ENCODE measurements at places on chromosomes 5 and 9. TPM values are rescaled to one million over a fixed set of nuclear protein-coding genes. Genes with fewer than 3 reads are reported as not detected.

DNA sequence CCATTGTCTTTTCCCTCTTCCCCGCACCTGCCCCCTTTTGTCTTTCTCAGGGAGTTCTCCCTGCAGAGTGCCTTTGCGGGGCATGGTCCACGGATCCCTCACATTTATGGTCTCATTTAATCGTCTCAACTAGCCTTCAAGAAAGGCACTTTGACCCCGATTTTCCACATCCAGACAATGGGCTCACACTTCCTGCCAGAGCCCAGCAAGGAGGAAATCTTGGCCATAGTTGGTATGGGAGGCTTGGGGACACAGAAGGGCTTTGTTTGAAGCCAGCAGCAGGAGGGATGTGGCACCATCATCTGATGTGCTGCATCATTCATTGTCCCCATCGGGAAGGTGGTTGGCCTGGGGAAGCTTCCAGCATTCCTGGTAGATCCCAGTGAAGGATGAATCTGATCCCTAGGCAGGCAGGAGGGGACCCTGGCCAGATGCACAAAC, 24.9 kb downstream of the GSN start:
- no peaks in the 10 kb centered on the region for H3K27me3 ChIP-seq
- peaks cover 64% of the 10 kb centered on the region for H3K4me1 ChIP-seq
- no peak overlapping the region for H3K27ac ChIP-seq
- no peak overlapping the region for H3K4me3 ChIP-seq
- no peak for DNase-seq

DNA sequence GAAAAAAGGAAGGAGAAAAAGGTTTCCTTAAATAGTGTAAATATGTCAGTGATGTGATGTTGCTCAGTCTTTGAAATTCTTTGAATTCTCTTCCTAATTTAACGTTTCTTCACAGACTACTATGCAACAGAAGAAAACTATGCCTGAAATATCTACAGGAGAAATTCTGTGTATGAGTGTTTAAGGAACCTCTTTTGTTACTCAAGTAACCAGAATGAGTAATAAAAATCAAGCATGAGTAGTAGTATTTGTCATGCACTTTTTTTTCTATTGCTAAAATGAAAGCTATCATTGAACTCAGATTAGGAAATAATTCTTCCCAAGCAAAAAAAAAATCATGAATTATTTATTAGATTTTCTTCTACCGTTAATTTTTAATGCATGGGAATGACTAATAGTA, 20.3 kb upstream of the THG1L start:
- no peaks in the 10 kb centered on the region for H3K27me3 ChIP-seq
- no peak for DNase-seq
- H3K27ac ChIP-seq, result no peak overlapping the region
- no peaks in the 10 kb centered on the region for H3K4me1 ChIP-seq
- H3K36me3 ChIP-seq, result no peaks in the 10 kb centered on the region

DNA sequence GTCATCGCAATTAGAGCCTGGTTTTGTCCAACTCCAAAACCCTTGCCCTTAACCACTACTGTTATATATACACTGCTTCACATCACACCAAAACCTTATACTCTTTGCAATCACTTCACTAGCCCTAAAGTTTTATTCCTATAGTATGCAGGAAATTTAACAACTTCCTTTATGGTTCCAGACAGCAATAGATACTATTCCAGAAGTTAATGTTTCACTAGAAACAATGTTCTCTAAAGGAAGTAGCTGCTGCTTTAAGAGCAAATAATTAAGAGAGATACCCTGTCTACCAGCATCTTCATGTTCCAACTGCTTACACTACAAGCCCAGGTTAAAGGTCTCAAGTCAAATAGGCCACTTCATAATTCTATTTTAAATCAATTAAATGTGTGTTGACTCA, 22.0 kb downstream of the FREM1 start:
- DNase-seq, result no peak
- H3K27ac ChIP-seq, result no peak overlapping the region
- H3K36me3 ChIP-seq, result no peaks in the 10 kb centered on the region
- H3K4me1 ChIP-seq, result no peaks in the 10 kb centered on the region

DNA sequence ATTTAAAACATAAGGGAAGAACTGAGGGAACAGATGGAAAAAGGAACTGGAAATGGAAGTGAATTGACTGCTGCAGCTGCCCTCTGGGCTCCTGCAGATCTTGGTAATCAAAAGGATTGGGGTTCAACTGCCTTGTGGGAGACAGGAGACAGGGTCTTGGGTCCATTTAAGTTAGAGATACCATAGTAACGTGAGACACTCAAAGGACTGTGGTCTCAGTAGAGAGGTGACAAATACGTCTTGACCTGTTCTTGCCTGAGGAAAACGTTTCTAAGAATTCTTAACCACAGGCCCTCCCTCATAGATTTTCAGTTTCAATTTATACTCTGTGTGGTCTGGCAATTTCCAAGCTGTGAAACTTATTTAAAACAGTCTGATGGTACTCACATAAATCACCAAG, 100.8 kb upstream of the DHFR start:
- H3K27ac ChIP-seq, result no peak overlapping the region
- DNase-seq, result no peak
- H3K4me3 ChIP-seq, result no peak overlapping the region
- no peaks in the 10 kb centered on the region for H3K27me3 ChIP-seq
- no peaks in the 10 kb centered on the region for H3K36me3 ChIP-seq

GRCh38 chr9:123358181-123358905, 2.3 kb downstream of the CRB2 start:
- H3K4me1 ChIP-seq, result peaks cover 10% of the 10 kb centered on the region
- H3K4me3 ChIP-seq, result no peak overlapping the region
- H3K27me3 ChIP-seq, result peaks cover 9% of the 10 kb centered on the region
- no peaks in the 10 kb centered on the region for H3K36me3 ChIP-seq

DNA sequence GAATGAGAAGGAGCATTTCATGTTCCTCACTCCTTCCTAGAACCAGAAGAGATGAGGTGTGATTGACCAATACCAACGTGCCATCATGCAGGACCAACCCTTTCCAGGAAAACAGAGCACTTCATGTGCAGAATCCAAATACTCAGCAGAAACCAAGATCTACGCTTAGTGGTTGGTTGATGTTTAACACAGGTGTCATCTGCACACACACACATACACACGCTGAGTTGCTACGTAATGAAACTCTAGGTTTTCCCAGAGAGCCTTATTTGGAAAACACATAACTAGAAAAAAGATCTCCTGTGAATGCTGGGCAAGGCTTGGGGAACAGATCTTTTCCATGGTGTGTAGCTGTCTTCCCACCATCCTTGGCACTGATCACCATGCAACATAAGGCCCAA, 21.1 kb upstream of the ZNF622 start:
- DNase-seq, result no peak
- no peak overlapping the region for H3K4me3 ChIP-seq
- H3K36me3 ChIP-seq, result no peaks in the 10 kb centered on the region
- H3K27ac ChIP-seq, result no peak overlapping the region

- DNase-seq, result peak; percentile 52
- H3K27ac ChIP-seq, result peak overlapping the region; percentile 64
- H3K27me3 ChIP-seq, result no peaks in the 10 kb centered on the region
- H3K36me3 ChIP-seq, result no peaks in the 10 kb centered on the region
- peak overlapping the region; percentile 50 for H3K4me3 ChIP-seq
- peaks cover 31% of the 10 kb centered on the region for H3K4me1 ChIP-seq
Measured at GRCh38 chr5:31935496-31936369, 238.4 kb downstream of the GOLPH3 start.

DNA sequence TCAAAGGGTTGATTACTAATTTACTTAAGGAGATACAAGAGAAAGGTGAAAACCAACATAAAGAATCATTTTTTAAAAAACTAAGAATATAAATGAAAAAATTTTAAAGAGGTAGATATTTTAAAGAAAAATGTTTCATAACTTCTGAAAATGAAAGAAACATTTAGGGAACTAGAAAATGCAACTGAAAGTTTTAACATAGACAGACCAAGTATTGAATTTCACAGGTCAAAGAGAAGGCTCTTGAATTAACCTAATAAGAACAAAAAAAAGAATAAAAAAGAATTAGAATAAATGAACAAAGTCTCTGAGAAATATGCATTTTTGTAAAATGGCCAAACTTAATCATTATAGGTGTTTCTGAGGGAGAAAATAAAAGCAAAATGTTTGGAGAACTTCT, 16.1 kb upstream of the FAM174A start:
- no peaks in the 10 kb centered on the region for H3K36me3 ChIP-seq

GRCh38 chr5:171427318-171428167, 8.1 kb downstream of the FGF18 start:
- H3K27me3 ChIP-seq, result no peaks in the 10 kb centered on the region
- no peaks in the 10 kb centered on the region for H3K36me3 ChIP-seq
- H3K4me1 ChIP-seq, result no peaks in the 10 kb centered on the region
- no peak overlapping the region for H3K27ac ChIP-seq
- H3K4me3 ChIP-seq, result no peak overlapping the region
- DNase-seq, result no peak

DNA sequence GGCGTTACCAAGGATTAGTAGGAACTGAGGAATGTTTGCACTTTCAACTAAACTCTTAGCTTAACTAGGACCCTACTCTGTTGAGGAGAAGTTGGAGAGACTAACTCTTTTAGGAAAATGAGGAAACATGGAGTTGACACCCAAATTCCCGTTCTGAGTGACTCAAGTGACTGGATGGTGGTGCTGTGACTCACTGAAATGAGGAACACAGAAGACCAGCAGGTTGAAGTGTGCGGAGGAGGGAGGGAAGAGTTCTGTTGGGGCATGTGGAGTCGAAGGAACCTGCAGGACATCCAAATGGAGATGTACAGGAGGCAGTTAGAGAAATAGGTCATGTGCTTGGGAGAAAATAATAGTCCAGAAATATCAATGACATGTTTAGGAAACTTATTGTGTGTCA, 8.2 kb downstream of the HEXB start:
- no peak overlapping the region for H3K27ac ChIP-seq
- H3K27me3 ChIP-seq, result no peaks in the 10 kb centered on the region
- no peak for DNase-seq
- H3K4me3 ChIP-seq, result no peak overlapping the region
- H3K36me3 ChIP-seq, result peaks cover 88% of the 10 kb centered on the region

DNA sequence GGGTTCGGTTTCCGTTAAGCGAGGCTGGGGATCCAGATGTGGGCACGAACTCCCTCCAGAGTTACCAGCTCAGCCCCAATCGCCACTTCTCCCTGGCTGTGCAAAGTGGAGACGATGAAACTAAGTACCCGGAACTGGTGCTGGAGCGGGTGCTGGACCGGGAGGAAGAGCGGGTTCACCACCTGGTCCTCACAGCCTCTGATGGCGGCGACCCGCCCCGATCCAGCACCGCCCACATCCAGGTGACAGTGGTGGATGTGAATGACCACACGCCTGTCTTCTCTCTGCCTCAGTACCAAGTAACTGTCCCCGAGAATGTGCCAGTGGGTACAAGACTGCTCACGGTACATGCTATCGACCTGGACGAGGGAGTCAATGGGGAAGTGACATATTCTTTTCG, 803 bp downstream of the PCDHGA7 start:
- no peaks in the 10 kb centered on the region for H3K4me1 ChIP-seq
- H3K27me3 ChIP-seq, result peaks cover 7% of the 10 kb centered on the region
- DNase-seq, result no peak
- H3K4me3 ChIP-seq, result no peak overlapping the region

The MINAR2 gene
- total RNA-seq, result not detected

The IFNK gene
- not detected for total RNA-seq

The PDLIM4 gene
- 6.7 TPM for total RNA-seq

The TPPP gene
- total RNA-seq, result 16.2 TPM

The FBP2 gene
- not detected for total RNA-seq

The RETREG1 gene
- 20.6 TPM for total RNA-seq

The HMMR gene
- total RNA-seq, result 1.9 TPM

The ARHGEF37 gene
- 13.5 TPM for total RNA-seq

The PRDM9 gene
- not detected for total RNA-seq

Measured in lower lobe of right lung (tissue), 2 donors.